Hepatocyte (in vitro differentiated cells): ENCODE measurements at places on chromosomes 4 and X.

GRCh38 chr4:11426003-11426402 is 2.7 kb downstream of the HS3ST1 start:
- DNase-seq = no peak

- no peak for DNase-seq
Observed at GRCh38 chr4:15063341-15063740, 61.1 kb downstream of the CPEB2 start.

DNA sequence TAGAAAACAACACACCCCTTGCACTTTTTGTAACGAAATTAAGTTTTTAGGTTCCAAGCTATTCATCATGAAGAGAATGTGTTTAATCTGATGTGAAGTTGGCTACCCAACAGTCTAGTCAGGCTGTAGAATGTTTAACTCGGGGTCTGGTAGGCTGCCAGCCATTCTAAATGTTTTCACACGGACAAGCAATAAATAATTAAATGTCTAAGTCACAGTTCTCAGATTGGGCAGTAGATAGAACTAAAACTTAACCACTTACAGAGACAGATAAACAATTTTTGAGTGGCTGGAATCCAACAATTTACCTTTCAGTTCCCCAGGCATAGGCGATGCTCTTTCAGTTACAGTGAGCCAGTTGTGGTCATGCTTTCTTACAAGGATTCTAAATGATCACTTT is 66.5 kb downstream of the CHIC2 start:
- DNase-seq = no peak

- DNase-seq = no peak
Observed at GRCh38 chr4:169174247-169174646, 96.5 kb downstream of the SH3RF1 start.

GRCh38 chr4:25128671-25129070 is 31.6 kb downstream of the SEPSECS start:
- DNase-seq = no peak

- DNase-seq = no peak
Observed at GRCh38 chrX:122641826-122642225, 542.3 kb upstream of the GRIA3 start.

DNA sequence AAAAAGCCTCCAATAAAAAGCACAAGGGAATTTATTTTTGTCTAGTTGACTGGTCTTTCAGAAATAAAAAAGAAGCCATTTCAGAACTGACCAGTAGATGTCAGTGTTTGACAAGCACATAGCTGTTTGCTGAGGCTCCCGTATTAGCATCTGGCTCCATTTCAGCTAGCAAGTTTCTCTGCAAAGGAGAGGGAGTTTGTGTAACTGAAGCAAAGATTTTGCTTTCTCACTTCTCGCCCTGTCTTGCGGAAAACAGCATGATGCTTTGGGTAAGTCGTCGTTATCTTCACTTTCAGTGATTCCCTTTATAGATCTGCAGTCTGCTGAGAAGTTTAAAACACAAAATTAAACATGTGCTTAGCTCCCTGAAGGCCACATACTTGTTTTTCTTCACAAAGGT is 85.5 kb downstream of the CT47B1 start:
- peak; percentile 83 for DNase-seq

- no peak for DNase-seq
Observed at GRCh38 chr4:184616633-184617551, 32.4 kb downstream of the CASP3 start.

DNA sequence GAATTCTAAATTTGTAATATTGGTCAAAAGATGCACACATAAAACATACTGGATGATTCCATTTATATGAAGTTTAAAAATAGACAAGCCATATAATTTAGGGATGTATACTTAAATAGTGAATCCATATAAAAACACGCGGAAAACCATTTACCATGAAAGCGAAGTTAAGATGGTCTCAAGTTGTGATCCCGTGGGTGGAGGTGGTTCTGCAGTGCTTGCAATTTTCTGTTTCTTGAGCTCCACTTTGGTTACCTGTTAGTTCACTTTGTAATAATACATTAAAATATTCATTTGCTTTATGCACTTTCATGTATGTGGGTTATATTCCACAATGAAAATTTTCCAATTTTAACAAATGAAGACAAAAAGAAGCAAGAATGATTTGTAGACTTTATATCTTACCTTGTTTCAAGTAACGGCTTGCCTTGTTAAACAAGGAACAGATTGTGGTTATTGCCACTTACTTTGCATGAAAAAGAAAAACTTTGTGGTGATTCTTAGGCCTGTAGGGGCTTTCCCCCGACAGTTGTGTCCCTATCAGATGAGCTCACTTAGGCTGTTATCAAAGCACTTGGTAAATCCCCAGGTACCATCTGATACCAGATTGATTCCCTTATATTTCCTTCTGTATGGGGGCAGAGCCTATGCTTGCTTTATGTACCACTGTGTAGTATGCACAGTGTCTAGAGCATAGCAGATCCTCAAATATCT is 12.2 kb downstream of the UCP1 start:
- DNase-seq = no peak

DNA sequence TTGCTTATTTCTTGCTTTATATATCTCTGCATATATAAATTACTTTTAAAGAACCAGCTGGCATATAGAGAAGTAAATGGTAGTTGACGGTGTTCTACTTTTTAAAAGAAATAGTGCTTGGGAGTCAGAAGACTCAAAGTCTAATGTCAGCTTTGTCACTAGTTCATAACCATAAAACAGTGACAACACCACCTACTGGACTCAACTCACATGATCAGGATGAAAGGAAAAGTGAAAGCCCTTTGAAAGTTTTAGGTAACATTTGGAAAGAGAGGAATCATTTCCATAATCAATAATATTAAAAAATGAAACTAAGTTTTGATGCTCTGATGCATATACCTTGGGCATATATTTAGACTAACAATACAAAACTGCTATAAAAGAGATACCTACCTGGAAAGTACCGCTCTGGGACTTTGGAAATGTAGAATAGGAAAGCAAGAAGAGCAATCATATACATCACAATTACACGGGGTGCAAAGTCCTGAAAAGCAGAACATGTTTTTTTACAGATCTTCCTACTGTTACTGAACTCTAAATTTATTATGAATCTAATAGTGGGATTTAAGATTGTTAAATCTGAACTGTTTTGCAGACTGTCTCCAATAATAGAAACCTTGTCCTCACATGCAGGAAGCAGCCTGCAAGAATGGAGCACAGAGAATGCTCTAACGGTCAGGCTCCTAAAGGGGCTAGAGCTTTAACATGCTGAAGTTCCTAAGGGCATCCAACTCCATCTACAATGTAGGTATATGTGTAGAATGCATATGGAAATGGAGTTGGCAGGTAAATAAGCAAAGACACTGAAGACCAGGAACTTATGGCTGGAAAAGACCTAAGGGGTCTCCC is 15.6 kb downstream of the PAQR3 start:
- peak; percentile 36 for DNase-seq

DNA sequence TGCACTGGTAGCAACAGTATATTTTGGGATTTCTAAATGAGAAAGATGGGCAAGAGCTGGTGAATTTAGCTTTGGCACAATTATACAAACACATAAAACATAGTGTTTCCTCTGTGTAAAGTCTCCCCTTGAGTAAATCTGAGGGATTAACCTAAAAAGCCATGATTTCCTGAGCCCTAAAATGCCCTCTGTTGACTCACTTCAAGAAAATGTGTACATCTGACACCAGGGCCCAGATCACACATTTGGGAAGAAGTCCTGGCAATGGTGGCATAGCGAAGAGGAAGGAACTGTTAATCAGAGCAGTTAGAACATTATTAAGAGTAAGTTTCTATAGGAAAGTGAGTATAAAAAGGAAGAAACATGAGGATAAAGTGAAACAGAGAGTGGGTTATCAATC is 338.5 kb downstream of the SPOCK3 start:
- DNase-seq = no peak

- DNase-seq = no peak
Observed at GRCh38 chr4:17962171-17962570, 59.4 kb downstream of the LCORL start.

DNA sequence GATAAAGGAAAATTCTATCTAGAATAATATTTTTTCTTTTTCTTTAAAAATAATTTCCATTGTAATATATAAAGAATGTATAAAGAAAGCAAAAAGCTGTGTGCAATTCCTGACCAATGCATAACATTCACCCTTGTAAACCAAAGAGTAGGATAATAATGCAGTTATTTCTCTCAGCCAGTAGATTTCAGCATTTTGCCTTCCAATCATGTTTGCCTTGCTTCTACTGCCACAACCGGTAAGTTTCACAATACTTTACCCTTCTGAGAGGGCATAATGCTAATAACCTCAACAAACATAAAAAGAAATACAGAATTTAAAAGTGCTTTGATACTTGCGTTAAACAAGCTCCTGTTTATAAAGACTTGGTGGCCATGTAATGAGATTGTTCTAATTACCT is 59.9 kb downstream of the CHIC2 start:
- no peak for DNase-seq

DNA sequence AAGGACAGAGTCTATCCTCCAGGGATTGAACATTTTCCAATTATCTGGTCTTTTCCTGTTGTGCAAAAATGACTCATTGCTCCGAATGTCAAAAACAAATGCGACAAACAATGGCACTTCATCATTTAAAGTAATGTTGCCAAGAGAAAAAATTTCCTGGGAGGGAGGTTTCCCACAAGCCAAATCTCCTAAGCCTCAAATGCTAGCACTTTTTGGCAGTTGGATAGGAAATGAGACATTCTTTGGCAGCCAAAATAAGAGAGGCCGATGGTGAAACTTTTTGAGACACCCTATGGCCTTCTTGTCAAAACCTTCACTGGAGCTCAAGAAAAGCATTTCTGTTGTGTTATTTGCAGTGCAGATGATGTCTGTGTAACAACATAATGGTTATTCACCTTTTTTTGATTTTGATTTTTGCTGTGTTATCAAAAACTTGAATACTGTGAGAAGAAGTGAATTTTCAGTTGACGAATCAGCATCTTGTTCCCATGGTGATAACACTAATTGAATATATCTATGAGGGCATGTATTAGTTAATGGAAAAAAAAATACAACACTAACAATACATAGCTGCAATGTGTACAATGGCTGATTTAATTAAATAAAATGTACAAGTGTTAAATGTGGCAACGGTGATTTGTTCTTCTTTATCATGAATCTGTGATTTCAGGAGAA is 333.8 kb downstream of the ANK2 start:
- DNase-seq = no peak
